Lung (tissue), 17 donors: ENCODE measurements at places on chromosomes 1 and 21. TPM values are rescaled to one million over a fixed set of nuclear protein-coding genes. Genes with fewer than 3 reads are reported as not detected.

Gene DCDC2B
- 10.0 TPM for total RNA-seq

Gene NCAM2
- total RNA-seq: 11.7 TPM

Gene TP73
- 12.3 TPM for total RNA-seq

Gene TNFRSF25
- total RNA-seq: 11.2 TPM

Gene CELA2A
- not detected for total RNA-seq

Gene UBASH3A
- total RNA-seq: 0.88 TPM

Gene SYT2
- 0.03 TPM for total RNA-seq
